ENCODE measurements at places on chromosomes 6 and 20.

DNA sequence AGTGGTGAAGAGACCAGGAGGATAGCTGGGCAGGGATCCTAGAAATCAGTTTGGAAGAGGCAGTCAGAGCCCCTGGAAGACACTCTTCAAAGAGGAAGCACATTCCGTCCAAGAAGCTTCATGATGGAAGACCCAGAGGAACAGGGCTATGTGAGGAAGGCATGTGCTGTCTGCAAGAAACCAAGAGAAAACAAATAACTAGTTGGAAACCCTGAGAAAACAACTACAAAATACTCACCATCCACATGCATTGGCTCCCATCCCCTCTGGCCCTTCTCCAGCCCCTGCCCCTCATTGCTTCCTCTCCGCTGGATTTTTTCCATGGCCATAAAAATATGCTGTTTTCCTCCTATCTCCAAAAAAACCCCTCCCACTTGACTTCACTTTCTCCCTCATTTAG is 40.9 kb upstream of the SMOC2 start:
- DNase-seq, result no peak

- no peak for DNase-seq
Observed at GRCh38 chr6:156336089-156336488, 441.1 kb upstream of the ARID1B start.

DNA sequence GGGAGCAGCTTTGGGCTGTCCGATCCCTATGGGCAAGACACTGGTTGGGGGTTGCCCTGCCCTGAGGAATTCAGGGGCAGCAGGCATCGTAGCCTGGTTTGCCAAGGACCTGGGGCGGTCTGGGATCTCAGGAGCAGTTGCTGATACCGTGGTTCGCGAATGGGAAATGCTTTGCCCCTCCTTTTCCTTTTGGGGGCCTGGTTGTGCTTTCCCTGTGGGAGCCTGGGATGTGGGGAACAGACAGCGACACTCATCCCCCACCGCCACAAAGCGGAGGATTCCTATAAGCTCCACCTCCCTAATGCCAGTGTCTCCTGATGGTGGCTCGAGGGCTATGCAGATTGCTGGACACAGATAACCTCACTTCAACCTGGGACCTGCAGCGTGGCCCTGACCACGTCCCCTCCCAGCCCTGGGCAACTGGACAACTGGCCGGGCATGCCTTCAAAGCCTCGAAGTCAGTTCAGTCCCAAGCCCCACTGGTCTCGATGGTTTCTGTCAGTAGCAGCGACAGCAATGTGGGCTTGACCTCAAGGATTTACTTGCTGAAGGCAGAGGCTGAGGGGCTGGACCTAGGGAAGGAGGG is 3.3 kb downstream of the CEBPB start:
- no peak for DNase-seq

GRCh38 chr6:131765081-131765803 is 42.6 kb upstream of the ENPP1 start:
- no peak for DNase-seq

- no peak for DNase-seq
Observed at GRCh38 chr6:96465321-96465903, 56.2 kb upstream of the UFL1 start.

DNA sequence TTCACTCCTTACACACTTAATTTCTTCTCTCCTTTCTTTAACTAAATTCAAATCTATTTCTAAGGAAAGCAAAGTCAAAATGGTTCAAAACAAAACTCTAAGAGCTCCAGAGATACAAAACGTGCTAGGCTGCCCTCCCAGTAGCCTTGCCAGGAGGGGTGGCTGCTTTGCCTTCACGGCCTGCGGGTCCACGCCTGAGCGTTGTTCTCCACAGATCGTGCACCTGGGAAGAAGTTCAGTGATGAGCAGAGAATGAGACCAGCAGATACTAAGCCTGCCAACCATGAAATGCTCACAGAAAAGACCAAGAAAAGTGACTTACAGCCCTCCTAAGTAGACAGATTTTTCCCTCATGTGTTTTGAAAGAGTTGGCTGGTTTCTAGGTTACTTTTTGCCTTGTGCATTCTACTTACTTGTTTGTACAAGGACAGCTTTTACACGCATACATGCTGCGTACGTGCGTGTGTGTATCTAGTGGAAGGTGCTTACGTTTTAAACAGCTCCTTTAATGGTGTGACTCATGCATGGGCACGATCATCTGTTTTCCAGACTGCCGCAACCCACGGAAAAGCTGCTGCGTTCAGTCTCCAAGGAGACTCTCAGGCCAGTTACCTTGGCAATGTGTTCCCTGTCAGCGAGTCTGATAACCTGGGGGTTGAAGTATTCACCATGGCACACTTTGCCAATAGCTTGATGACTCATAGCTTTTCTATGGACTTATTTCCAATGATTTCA is 32.4 kb upstream of the PBOV1 start:
- no peak for DNase-seq

DNA sequence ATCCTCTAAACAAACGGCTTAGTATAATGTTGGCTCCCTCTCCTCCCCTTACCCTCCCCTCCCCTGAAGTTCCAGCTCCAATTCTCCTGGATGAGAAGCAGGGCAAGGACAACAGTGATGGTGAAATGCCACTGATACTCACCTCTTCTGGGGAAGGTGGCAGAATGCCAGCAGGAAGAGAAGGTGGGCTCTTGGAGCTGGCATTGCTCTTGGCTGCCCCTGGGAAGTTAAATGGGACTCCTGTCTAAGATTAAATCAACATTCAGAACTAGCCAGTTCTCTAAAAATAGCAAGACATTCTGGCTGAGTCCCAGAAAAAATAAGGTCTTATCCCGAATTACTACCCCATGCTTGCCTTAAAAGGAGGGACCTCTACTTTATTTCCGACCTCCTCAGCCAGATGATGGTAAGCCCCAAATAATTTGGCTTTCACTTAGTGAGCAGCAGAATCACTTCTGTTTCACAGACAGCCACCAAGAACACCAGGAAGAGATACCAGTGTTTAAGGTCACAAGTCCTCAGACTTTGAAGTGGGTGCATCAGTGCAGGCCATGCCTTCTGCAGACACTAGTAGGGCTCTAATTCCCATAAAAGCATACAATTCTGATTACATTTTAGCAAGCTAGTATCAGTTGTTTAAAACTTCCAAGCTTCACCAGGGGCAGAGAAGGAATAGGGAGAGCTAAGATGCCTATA is 46.0 kb upstream of the IL17A start:
- no peak for DNase-seq

- no peak for DNase-seq
Observed at GRCh38 chr6:12181481-12181880, 108.7 kb upstream of the EDN1 start.

All from germinal center (tissue), 1 donor.